ENCODE measurements at places on chromosomes 3 and 15.
A peak's percentile ranks its signal among the peaks of the same experiment; 100 is the strongest.

- peak; percentile 33 for DNase-seq
These were observed 32.6 kb upstream of the FRG2C start for GRCh38 chr3:75631541-75631940.

- DNase-seq: no peak
These were observed 131.1 kb downstream of the PYDC2 start for GRCh38 chr3:191592105-191592504.

GRCh38 chr3:108100906-108101660 lies 10.3 kb upstream of the CD47 start:
- no peak for DNase-seq

DNA sequence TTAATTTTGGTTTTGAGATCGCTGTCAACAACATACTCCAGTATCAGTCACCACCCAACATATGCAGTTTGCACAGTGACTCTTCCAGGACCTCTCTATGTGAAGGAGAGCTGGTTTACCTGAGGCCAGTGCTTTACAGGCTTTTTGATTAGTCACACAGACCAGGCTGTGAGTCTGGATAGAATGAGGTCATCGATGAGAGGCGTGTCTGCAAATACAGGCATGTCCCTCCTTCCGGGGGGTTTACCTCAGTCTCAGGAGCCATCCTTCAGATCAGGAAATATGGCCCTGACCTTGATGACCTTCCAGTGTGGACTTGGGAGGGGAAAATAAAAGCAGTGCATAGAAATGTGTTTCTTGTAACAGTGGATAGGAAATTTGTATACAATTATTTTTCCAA lies 46.9 kb downstream of the KBTBD12 start:
- DNase-seq: no peak

GRCh38 chr15:82933576-82933975 lies 18.9 kb downstream of the HOMER2 start:
- DNase-seq: no peak

GRCh38 chr3:21390136-21390535 lies 360.9 kb downstream of the ZNF385D start:
- no peak for DNase-seq

DNA sequence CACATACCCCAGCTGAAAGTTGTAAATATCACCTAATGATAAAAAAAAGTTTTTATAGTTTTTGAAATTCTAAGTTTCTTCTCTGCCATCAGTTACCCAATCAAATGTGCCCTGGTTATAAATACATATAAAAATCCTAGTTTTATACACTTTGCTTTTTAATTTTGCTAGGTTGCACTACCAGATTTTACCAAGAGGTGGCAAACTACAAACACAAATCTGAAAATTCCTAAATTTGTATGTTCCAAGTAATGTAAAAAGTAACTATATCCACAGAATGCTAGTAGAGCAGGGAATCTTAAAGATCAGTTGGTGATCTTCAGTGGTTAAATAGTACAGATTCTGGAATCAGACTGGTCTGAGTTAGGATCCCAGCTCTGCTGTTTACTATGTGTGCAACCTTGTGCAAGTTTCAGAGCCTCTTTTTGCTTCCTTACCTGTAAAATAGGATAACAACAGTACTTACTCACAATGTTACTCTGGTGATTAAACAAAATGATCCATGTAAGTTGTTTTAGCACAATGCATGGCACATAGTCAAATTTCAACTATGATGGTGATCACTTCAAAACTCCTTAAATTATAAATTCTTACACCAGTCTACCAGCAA lies 11.0 kb downstream of the TRPM7 start:
- no peak for DNase-seq

- DNase-seq: no peak
These were observed 38.5 kb upstream of the FOXP1 start for GRCh38 chr3:71621825-71622537.

DNA sequence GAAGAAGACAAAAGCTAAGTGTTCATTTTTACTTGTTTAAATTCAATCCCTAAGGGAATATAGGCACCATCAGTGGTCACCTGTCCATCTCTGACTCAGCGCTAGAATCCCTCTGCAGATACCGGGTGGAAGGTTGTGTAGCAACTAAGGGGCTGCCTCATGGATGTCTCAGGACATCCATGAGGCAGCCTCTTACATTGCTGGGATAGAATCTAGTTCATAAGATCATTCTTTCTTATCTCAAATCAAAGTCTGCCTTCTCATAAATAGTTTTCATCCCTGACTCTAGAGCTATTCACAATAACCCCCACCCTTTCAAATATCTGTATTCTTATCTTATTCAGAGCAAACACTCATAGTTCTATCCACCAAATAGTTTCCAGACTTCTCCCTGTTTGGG lies 38.1 kb downstream of the HSPBAP1 start:
- DNase-seq: no peak

- no peak for DNase-seq
These were observed 59.1 kb downstream of the GOLIM4 start for GRCh38 chr3:168036619-168037018.

GRCh38 chr3:52188556-52188955 lies 9.4 kb upstream of the ALAS1 start:
- DNase-seq: no peak

- DNase-seq: no peak
These were observed 4.5 kb downstream of the SMC4 start for GRCh38 chr3:160403796-160404470.

All from tibial artery (tissue), 4 donors.